ENCODE measurements at places on chromosomes 16 and 17.

DNA sequence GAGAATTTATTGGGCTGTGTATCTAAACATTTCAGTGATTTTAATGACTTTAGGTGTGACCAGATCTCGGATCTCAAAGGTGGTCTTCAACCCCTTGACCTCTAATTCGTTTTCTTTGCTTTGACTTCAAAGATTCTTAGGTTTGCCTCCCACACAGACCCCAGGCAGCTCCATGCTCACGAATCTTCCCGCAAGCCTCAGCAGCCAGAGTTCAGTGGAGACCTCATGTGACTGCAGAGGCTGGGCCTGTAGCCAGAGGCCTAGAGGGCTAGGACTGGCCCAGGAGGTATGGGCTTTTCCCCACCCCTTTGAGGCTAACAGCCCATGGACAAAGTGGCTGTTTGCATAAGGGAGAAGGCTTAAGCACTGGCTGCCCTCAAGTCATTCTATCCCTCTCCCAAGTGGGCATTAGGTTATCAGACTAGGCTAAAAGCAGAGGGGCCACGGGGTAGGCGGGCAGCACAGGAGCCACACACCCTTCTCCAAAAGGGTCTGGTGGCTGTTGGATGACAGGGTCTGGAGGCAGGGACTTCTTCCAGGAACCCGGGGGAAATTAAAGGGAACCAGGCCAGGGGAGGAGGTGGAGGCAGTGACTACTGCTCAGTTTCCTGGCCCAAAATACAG lies 3.0 kb downstream of the HIRIP3 start:
- DNase-seq, result no peak

DNA sequence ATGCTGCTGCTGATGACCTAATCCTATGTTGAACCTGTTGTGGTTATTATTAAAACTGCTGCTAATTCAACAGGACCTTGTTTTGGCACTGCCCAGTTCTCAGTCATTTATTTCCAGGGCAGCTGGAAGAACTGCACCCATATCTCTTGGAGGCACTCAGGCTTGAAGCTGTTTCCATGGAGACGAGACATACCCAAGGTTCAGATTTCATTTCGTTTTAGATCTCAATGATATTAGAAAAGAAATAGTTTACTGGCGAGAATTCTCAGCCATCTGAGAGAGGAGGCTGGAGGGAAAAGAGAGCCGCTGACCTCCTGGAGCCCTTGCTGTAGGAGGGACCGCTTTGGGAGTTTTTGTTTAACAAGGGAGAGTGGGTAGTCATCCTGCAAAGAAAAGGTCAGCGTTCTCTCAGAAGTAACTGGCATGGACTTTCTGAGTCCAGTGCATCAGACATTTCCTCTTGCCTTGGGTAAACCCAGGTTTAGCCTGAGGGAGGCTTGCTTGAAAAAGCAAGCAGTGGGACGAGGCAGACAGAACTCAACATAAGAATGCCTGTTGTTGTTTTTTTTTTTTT lies 75.4 kb downstream of the YPEL2 start:
- DNase-seq, result no peak

DNA sequence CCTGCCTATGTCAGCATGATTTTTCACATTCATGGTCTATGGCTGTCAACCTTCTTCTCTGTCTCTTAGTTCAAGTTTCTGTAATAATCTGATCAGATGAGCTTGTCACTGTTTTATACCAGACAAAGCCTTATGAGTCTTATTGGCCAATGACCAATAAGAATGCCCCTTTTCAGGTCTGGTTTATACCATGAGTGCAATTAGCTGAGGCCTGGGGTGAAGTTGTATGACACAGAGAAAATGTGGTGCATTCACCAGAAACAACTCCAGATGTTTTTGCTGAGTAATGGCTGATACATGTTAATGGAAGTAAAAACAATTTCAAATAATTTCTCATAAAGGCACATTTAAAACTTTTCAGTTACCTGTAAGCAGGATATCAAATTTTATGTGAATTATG lies 218.6 kb upstream of the CDH8 start:
- DNase-seq, result no peak

GRCh38 chr17:38745545-38745944 lies 2.6 kb downstream of the PCGF2 start:
- no peak for DNase-seq

DNA sequence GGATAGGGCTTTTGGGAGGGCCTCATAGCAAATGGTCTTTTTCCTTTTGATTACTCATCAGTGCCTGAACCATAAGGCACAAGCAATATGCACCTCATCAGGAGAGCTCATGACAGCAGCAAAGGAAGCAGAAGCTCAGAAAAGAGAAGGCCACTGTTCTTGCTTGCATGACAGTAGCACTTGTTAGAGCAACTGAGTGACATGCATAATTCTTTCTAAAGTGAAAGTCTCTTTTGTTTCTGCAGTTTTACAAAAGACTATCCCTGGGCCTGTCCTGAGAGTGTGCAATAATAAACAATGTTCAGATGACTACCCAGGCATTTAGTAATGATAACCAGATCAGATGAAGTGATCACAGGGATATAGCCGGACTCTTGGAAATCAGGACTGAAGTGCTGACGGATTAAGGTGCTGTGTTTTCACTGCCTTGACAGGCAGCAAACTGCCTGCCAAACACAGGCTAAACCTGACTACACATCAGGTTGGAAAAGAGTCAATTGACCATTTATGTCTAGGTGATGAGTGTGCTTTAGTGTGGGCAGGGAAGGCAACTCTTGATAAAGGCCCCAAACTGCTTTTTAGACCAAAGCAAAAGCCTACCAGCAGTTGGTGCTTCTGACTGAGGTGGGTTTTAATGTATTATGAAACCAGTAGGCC lies 1860.3 kb downstream of the TP53TG3F start:
- DNase-seq, result no peak
